Right ventricle myocardium superior (tissue), 1 donor: ENCODE measurements at places on chromosomes 1 and 21. TPM values are rescaled to one million over a fixed set of nuclear protein-coding genes. Genes with fewer than 3 reads are reported as not detected.

- no peak for DNase-seq
Observed at GRCh38 chr1:201149400-201149799, 4.9 kb downstream of the TMEM9 start.

ZNF695 gene
- not detected for total RNA-seq

RAB25 gene
- total RNA-seq: not detected

GRCh38 chr1:3356827-3357460 lies 97.5 kb upstream of the ARHGEF16 start:
- DNase-seq: no peak

GRCh38 chr1:192485692-192486436 lies 89.7 kb upstream of the RGS1 start:
- DNase-seq: peak; percentile 49

NFIA gene
- total RNA-seq: 89.5 TPM

PRMT6 gene
- total RNA-seq: 4.3 TPM

- DNase-seq: no peak
Observed at GRCh38 chr1:22697980-22698379, 12.7 kb upstream of the EPHB2 start.

GRCh38 chr1:211474451-211474850 lies 17.5 kb downstream of the RD3 start:
- DNase-seq: no peak

DNA sequence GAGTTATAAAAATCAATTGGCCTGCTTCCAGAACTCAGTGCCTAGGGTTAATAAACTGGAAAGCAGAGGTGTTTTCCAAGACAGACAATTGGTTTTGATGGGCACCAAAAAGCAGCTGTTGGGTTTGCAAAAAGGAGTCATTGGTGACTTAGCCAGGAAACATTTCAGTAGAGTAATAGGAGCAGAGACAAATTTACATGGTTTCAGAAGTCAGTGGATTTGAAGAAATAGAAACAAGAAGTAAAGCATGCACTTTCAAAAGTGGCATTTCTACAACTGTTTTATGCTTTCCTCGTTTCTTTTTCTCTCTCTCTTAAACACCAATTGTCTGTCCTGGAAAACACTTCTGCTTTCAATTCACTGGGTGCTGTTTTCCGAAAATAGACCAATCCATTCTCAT lies 87.8 kb downstream of the GLUL start:
- no peak for DNase-seq

- DNase-seq: no peak
Observed at GRCh38 chr1:11482701-11483479, 3.9 kb downstream of the DISP3 start.

DNA sequence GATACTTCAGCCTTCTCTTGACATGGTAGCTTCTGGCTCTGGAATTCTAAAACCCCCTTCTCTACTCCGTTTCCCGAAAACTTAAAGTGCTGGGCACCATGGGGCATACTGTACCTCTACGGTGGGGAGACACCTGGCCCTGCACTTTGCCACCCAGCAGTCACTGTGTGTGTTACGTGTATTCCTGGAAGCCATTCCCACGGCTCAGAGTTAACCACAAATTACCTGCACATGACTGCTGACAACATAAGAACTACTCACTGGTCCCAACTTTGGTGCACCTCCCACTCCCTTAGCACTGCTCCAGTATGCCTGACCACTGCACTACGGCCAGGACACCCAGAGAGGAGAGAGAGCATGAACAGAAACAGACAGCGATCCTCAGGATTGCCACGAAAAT lies 29.4 kb upstream of the TMPRSS2 start:
- no peak for DNase-seq

ANP32E gene
- total RNA-seq: 24.9 TPM

DNA sequence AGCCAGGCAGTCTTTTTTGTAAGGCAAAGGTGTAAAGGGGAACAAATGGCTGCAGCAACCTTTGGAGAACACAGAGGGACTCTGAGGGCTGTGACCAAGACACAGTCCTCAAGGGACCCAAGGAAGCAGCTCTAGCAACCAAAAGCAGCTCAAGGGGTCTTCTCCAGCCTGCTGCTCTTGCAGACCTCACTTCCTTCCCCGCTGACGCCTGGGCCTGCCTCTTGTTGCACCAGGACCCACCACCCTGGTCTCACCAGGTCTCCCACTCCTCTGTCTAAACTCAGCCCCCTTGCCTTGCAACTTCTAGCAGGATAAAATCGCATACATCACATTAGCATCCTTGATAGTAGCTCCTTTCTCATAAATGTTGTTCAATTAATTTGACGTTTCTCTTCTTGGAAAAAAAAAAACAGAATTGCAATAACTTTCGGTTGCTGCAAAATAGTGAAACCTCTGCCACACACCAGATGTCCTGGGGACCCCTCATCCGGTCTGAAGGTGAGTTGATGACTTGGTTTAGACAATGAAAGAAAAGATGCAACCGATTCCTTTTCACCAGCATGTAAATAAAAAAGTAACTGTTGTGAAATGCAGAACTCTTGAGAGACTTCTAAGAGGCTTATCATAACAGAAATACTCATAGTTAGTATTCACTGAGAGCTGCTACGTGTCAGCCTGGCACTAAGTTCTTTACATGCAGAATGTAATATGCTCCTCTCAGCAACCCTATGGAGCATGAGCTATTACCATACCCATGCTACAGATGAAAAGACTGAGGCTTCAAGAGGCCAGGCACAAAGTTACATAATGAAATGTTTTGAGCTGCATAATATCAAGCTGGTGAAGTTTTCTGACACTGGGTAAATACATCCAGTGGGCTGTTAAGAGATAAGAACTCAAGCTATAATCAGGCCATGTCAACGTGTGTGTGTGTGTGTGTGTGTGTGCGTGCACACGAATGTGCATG lies 58.5 kb downstream of the UMODL1 start:
- no peak for DNase-seq

DNA sequence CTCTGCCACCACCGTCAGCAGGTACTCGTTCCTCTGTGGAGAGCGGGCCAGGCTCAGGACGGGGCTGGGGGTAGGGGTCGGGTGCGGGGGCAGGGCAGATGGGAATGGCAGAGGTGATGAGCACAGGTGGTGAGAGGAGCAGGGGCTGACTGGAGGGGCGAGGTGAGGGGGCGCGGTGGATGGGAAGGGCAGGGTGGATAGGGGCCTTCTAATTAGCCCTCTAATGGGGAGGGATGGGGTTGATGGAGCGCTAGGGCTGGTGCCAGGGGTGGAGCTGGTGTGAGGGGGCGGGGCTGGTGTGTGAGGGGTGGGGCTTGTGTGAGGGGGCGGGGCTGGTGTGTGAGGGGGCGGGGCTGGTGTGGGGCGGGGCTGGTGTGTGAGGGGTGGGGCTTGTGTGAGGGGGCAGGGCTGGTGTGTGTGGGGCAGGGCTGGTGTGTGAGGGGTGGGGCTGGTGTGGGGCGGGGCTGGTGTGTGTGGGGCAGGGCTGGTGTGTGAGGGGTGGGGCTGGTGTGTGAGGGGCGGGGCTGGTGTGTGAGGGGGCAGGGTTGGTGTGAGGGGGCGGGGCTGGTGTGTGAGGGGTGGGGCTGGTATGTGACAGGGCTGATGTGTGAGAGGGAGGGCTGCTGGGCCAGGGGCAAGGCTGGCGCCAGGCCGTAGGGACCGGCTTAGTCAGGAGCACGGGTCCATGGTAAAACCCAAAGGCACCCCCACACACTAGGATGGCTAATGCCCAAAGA lies 5.9 kb downstream of the KRTAP10-1 start:
- no peak for DNase-seq

GRCh38 chr1:107530543-107530942 lies 389.7 kb downstream of the NTNG1 start:
- DNase-seq: no peak

GRCh38 chr1:154992721-154993571 lies 440 bp upstream of the LENEP start:
- no peak for DNase-seq

DNA sequence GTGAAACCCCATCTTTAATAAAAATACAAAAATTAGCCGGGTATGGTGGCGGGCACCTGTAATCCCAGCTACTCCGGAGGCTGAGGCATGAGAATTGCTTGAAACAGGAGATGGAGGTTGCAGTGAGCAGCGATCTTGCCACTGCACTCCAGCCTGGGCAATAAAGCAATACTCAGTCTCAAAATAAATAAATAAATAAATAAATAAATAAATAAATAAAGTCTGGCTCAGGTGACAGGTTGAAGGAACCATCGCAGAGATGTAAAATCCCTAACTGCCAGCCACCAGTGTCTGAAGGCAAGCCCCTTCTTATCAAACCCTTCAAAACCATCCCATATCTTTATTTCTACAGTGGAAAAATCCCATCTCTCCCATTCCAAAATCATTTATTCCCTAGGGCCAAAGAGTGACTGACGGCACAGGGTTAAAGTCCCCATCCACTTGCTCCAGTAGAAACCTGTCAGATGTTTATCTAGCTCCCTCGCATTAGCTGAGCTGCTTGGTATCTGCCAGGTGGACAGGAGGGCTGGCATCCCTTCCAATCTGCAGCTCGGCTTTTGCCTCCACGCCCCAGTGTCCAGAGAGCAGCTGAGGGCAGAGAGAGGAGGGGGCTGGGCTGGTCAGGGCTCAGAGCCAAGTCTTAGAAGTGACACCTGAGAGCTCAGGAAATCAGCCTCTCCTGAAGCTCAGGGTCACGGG lies 5.0 kb downstream of the CSRP1 start:
- no peak for DNase-seq

- no peak for DNase-seq
Observed at GRCh38 chr1:117857418-117857817, 72.0 kb downstream of the GDAP2 start.

GRCh38 chr1:35675773-35676172 lies 34.4 kb upstream of the PSMB2 start:
- DNase-seq: no peak
